ENCODE measurements at places on chromosomes 11 and 22. TPM values are rescaled to one million over a fixed set of nuclear protein-coding genes. Genes with fewer than 3 reads are reported as not detected.

GRCh38 chr11:95059046-95059445, 7.7 kb upstream of the SRSF8 start:
- DNase-seq: no peak

Gene C11orf16
- total RNA-seq: not detected

DNA sequence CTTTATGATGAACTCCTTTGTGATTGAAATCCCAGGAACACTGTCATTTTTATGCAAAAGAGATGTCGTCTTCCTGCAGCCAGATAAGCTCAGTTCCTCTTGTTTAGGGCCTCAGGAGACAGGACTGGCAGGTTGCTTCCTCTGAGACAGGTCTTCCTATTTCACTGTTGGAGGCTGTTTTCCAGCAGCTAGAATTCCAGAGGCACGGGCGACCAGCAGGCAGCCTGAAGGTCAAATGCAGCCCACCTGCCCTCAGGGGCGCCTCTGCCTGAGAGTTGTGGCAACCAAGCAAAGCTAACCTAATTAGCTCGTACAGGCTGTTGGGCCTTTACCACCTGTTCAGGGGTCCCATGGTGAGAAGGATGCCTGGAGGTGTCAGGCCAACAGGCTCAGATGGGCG, 22.3 kb downstream of the SLC6A5 start:
- no peak for DNase-seq

- no peak for DNase-seq
These were observed 751 bp upstream of the WNT7B start for GRCh38 chr22:45977551-45978274.

DNA sequence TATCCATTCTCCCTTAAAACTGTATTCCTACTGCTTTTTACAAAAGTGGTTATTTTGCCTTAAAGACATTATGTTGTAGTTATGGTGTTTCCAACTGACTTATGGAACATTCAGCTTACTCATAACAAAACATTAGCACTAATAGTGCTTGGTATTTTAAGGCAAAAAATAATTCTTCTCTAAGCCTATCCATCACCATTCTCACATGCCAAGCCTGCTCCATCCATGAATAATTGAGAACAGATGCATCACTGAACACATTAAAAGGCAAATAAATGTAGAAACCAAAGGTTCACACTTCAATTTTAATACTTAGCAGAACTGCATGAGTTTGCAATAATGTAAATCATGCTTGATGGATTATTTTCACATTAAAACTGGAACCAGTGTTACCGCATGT, 42.3 kb upstream of the DDI1 start:
- DNase-seq: no peak

GRCh38 chr11:20771026-20771425, 101.6 kb downstream of the NELL1 start:
- no peak for DNase-seq

DNA sequence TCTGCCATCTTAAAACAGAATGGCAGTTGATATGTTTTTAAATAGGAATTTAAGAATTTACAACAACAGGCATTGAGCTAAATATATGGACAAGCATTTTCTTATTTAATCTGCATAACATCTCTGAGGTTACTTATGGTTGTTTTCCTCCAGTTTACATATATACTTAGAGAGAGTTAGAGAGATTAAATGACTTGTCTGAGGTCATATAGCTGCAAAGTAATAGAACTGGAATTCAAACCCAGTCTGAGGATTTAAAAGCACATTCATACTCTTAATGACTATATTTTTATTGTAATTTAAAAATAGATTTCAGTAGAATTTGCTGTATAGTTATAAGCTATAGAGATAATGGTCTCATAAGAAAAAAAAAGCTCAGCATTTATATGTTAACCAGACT, 81.4 kb upstream of the GRIK4 start:
- DNase-seq: no peak

DNA sequence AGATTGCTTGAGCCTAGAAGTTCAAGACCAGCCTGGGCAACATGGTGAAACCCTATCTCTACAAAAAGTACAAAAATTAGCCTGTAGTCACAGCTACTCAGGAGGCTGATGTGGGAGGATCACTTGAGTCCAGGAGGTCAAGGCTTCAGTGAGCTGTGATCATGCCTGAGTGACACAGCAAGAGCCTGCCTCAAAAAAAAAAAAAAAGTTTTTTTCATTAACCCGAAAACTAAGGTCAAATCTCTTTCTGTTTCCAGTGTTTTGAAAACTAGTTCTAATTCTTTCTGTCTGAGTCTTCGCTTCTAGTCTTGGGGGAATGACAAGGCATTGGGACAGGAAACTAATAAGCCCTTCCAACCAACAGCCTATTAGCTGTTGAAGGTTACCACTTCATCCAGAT, 57.6 kb downstream of the LIF start:
- DNase-seq: no peak

- DNase-seq: no peak
These were observed 3.1 kb upstream of the APOBEC3D start for GRCh38 chr22:39017596-39018365.

GRCh38 chr11:34988294-34989255, 72.2 kb downstream of the PDHX start:
- DNase-seq: no peak

Gene TOLLIP
- total RNA-seq: 27.3 TPM

GRCh38 chr22:18995327-18995711, 59.2 kb upstream of the PRODH start:
- DNase-seq: no peak

Gene OR8A1
- total RNA-seq: not detected

Gene FBLN1
- total RNA-seq: 91.9 TPM

GRCh38 chr11:66221726-66222236, 46.7 kb upstream of the RAB1B start:
- peak; percentile 36 for DNase-seq

GRCh38 chr11:112507281-112507680, 246.6 kb upstream of the PLET1 start:
- DNase-seq: no peak

Gene SLC22A8
- not detected for total RNA-seq

GRCh38 chr11:66851698-66852465, 5.0 kb upstream of the LRFN4 start:
- no peak for DNase-seq

- DNase-seq: no peak
These were observed 785 bp downstream of the CLPB start for GRCh38 chr11:72433455-72434036.

GRCh38 chr22:25757686-25758085, 15.7 kb downstream of the MYO18B start:
- DNase-seq: no peak

DNA sequence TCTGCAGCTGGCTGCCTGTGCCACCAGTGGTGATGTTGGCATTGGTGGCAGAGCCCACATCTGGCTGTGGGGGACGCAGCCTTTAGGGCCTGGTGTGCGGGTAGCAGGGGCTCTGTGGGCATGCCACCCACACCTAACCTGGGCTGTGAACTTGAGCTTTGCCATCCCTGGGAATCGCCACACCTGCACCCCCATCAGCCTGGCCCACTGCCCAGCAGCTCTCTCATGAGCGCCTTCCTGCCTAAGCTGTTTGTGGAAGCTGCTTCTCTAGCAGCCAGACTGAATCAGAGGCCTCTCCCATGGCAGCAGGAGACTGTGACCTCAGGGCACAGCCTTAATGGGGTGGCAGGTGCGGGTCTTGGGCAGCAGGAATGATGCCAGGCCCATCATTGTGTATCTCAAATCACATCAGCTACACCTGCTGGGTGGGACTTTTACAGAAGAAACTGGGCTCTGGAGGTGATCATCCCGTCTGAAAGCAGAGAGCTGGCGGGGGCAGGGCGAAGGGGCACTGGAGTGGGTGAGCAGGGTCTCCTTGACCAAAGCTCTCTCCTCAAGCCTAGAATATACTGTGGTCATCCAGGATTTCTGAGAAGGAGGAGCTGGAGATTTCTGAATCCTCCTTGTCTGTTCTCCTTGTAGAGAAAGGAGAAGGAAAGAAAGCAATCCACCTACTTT, 17.8 kb upstream of the CARS1 start:
- no peak for DNase-seq

GRCh38 chr11:24514219-24514594, 17.4 kb downstream of the LUZP2 start:
- DNase-seq: no peak

DNA sequence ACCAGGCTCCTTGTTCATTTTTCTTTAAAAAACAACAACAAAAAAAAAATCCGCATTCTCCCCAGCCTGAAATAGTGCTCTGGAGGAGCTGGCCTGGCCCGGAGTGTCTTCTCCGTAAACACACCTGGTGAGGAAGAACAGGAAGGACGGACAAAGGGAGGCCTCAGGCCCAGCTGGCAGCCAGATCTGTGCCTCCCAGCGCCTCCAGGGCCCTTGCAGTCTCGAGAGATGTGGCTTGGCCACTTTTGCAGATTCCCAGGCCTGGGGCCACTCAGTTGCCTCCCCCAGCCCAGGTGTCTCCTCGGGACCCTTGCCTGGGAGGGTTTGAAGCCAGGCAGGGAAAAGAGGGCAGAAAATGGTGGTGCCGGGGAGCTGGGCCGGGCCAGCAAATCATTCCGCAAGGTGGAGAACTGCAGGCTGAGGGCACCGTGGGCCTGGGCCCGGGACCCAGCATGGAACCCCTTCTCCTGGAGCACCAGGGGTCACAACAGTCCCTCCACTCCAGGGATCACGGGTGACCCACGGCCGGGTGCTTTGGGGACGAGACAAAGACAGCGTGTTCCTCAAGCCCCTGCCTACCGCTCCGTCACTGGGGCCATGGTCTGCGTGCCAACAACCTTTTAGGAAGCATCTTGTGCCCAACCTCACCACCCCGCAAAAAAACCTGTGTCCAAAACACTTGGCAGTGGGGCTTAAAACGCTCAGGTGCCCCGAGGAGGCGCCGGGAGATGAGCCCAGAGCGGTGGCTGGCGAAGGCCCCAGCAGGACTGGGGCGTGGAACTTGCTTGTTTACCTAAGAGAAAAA, 67.1 kb upstream of the WNT7B start:
- DNase-seq: peak; percentile 64

- DNase-seq: no peak
These were observed 6.7 kb downstream of the AIFM3 start for GRCh38 chr22:20973634-20974286.

Gene ZNRF3
- total RNA-seq: 2.2 TPM

Gene C11orf21
- 8.4 TPM for total RNA-seq

GRCh38 chr11:20090654-20091374, 69.5 kb downstream of the DBX1 start:
- DNase-seq: no peak

Gene SLC6A5
- not detected for total RNA-seq

DNA sequence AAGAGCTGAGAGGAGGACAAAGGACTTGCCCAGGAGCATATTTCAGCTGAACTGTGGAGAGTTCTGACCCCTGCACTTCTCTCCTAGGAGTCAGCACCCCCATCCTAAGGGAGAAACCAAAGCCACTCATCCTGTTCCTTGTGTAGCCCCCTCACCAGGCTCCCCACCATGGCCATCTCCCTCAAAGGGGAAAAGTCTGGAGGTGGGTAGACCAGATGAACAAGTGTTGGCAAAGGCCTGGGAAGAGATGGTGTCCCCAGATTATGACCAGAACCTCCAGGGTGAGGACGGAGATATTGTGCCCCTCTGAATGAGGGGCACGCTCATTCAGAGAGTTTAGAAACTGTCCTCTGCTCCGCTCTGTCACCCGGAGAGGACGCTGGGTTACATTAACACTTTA, 880.0 kb downstream of the BRD1 start:
- no peak for DNase-seq

- DNase-seq: peak; percentile 86
These were observed 150.5 kb downstream of the FEZ1 start for GRCh38 chr11:125345421-125346178.

Gene SCN2B
- not detected for total RNA-seq

DNA sequence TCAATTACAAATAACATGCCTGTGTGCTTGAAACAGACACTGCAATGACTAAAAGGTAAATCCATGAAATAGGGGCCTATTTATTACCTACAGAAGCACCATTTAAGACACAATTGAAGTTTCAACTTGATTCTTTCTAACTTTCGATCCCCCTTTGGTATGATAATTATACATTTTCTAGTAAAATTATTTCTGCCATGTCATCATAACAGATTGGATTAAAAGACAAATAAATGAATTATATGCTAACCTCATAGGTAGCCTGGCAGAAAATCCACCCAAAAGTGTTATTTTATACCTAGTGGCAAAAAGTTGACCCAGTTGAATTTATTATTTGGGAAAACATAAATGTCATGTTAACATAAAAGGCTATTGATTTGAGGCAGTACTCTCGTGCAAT, 241.1 kb downstream of the RAB38 start:
- no peak for DNase-seq

DNA sequence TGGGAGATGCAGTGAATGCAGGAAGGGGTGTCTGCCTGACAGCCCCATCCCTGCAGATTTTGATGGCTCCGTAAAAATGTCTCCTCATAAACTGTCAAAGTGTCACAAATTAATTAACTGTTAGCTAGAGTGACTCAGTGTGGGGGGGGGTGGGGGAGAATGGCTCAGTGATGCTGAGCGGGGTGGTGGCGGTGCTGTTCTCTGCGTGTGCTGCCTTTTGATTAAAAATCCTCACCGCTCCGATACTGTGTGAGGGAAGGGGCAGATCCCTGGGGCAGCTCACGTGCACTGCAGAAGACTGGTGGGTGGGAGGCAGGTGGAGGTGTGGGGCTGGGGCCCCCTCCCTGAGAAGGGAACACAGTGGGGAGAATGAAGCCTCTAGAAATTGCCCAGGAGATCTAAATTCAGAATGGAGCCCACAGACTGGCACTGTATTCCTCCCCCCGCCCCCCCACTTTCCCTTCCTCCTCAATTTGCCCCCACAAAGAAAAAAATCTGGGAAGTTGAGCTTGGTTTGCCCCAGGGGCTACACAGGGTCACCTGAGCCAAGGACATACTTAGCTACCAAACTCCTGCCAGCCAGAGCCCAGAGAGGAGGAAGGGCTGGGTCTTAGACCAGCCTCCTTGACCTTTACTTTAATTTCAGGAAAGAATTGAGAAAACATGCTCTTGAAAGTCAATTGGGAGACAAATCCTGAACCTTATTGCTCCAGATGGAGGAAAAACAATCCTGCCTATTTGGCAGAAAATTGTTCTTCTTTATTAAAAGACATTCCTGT, 39.8 kb downstream of the DRD2 start:
- no peak for DNase-seq

GRCh38 chr22:24972369-24972768, 19.9 kb downstream of the KIAA1671 start:
- no peak for DNase-seq

DNA sequence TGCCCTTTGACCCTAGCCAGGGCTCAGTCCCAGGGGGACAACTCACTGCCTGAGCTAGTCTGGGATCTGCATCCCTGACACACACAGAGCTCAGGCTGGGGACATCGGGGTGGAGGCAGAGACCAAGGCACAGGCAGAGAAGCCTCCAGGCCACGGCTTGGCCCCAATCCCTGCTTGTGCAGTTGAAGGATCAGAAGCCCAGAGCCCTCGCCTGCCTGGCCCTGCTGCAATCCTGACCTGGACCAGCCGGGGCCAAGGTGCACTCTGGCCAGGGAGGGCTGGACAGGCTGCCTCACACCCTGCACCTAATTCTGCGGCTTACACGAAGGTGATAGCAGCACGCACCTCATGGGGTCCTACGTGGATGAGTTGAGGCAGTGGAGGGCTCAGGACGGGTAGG, 34.6 kb downstream of the WNT7B start:
- DNase-seq: no peak

GRCh38 chr22:23696326-23696851, 5.6 kb downstream of the RGL4 start:
- DNase-seq: no peak

Gene BRD1
- 18.0 TPM for total RNA-seq

GRCh38 chr11:100687630-100688395, 725 bp downstream of the ARHGAP42 start:
- peak; percentile 56 for DNase-seq
